ENCODE measurements at places on chromosomes 7 and 10.

DNA sequence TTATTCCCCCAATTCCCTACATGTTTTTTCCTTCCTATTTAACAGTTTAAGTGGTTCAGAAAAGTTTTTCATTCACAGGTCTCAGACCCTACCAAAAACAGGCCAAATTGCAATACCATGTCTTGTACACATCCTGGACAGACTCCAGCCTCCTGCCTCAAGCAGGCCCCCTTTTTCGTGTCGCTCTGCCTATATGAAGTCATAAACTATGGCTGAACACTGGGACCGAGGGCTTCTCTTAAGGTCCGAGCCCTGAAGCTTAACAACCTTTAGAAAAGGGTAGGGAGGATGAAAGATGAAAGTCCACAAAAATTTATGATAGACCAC, 1.4 kb downstream of the FBXW4 start:
- DNase-seq: no peak

DNA sequence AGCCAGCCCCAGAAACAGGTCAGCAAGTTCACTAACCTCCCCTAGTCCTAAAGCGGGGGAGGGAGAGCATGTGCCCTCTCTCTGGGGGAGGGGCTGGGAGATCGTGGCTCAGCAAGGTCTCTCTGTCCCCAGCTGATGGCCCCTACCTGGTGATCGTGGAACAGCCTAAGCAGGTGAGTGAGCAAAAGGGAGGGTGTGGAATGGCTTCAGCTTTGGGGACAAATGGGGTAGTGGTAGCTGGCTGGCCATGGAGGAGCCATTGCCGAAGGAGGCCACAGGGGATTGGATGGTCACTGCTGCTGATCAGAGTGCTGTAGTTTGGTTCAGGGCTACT, 779 bp downstream of the NFKB2 start:
- no peak for DNase-seq

- no peak for DNase-seq
These were observed 458.8 kb downstream of the RPS24 start for GRCh38 chr10:78492424-78492823.

GRCh38 chr10:13068484-13068883, 31.5 kb upstream of the OPTN start:
- no peak for DNase-seq

GRCh38 chr7:46424934-46425333, 503.9 kb upstream of the IGFBP3 start:
- no peak for DNase-seq

GRCh38 chr7:134420424-134421125, 38.3 kb downstream of the AKR1B1 start:
- no peak for DNase-seq

DNA sequence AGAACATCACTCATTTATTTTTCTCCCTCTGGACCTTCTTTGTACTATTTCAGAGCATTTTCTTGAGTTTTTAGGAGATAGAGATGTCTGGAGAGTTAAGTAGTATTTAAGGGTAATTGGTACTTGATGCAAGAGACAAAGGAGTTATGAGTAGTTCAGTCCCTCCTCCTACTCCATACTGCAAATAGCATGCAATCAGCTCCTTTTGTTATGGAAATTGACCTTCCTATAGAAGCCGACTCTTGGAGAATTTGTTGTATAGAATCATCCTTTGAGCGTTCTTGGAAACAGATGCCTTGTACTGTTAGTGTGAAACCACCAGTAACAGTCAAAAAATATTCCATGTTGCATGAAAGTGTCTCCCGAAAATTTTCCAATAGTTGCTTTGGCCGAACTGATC, 428.2 kb upstream of the GALNT17 start:
- no peak for DNase-seq

- DNase-seq: no peak
These were observed 72.3 kb downstream of the PRPF18 start for GRCh38 chr10:13658871-13659685.

- no peak for DNase-seq
These were observed 533.0 kb upstream of the GALNT17 start for GRCh38 chr7:70598976-70599375.

- no peak for DNase-seq
These were observed 14.7 kb downstream of the ESYT2 start for GRCh38 chr7:158814637-158815036.

GRCh38 chr10:29007370-29007747, 281.5 kb upstream of the LYZL1 start:
- DNase-seq: no peak

- no peak for DNase-seq
These were observed 70.9 kb upstream of the CCNY start for GRCh38 chr10:35265435-35265834.

DNA sequence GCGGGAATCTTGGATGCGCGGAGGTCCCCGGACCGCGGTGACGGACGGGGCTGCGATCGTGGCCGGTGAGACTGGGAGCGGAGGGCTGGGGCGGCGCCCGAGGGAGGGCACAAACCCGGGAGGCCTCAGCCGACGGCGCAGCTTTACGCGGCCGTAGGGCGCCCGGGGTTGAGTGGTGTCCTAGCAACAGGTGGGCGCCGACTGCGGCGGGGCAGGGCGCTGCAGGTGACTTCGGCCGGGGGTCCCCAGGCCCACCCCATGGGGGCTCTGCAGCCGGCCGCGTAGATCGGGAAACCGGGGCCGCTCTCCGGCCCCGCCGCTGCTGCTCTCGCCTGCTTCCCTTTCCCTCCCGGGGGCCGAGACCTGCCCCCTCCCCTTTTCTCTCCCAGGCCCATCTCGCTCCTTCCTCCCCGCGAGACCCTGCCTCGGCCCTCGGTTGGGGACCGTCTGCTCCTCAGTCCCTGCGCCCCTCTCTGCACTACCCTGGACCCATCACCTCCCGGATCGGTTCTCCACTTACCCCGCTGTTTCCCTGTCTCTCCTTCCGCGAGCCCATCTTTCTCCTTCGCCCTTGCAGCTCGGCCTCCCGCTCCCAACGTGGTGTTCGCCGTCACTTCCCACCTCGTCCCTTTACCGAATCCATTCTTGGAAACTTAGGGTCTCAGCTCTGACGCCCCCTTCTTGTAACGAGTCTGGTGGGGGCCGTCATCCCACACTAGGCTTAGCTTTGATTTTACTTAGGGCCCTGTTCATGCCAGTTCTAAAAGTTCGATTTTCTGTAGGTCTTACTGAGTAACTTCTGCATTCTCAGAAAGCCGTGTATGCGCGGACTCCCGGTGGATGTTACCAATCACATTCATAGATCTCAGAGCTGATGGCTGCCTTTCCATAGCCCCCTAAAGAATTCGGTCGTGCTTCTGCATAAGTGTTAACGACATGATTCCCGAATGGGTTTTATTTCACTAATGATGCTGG, 18.5 kb upstream of the ACBD5 start:
- DNase-seq: no peak

DNA sequence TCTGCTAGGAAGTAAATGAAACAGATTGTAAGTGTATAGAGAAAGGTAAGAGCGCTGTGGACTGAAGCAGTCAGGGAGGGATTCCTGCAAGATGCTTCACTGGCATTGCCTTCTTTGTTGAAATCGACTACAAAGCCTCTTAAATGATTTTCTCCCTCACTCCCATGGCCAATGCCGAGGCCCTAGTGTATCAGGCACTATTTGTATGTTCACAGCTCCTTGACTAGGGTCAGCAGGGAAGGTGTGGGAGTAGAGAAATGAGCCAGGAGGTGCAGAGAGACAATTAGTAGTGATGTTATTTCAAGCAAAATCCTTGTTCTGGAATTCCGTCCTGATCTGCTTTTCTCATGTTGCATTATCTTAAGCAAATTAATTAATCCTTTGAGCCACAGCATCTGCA, 22.9 kb upstream of the DUSP5 start:
- DNase-seq: no peak

GRCh38 chr7:106598663-106599342, 62.2 kb downstream of the CCDC71L start:
- peak; percentile 10 for DNase-seq

DNA sequence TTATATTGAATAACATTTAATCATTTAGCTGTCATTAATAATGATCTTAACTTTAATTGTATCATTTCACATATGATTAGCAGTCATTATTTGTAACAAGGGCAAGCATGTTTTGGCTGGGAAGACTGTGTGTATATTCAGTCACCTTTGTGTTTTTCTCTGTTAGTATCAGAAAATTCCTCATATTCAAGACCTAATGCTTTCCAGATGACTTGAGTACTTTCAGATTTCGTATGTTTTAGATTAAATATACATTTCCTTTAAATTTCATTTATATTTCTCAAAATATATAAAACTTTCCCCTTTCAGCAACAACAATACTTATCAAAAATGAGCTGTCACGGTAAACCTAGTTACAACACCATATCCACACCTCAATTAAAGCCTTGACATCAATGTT, 6.3 kb upstream of the CACNA2D1 start:
- DNase-seq: no peak

- DNase-seq: no peak
These were observed 20.0 kb downstream of the NEURL1 start for GRCh38 chr10:103513380-103514060.

DNA sequence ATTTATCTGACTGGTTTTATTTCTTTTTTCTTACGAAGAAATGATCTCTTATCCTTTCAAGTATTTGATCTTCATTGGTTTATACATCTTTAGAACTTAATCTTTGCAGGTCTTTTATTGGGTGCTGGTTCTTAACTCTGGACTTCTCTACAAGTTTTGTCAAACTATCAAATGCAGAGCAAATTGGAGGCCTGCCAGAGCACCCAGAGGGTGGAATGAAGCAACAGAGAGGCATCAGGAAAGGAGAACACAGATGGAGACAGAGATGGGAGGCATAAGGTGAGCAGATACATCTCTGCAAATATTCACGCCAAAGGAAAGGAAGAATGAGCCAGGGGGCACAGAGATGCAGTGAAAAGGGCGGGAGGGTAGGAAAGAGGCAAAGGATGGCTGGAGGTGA, 130.3 kb downstream of the PKD1L1 start:
- no peak for DNase-seq

DNA sequence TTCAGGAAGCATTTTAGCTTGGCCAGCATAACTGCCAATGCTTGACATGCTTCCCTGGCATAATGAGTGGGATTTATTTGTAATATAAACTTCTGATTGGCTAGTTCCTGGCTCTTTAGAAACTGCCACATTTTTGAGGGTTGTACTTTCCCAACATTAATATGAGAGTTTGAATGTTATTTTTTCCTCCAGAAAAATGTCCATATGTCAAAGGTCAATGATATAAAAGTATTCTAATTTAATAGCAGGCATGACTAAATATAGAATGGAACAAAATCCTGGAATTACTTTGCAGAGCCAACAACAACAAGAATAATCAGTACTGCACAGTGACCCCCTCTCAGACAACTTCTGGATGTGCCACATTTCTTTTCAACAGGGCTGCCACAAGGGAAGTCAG, 352.6 kb downstream of the PRPF18 start:
- no peak for DNase-seq

DNA sequence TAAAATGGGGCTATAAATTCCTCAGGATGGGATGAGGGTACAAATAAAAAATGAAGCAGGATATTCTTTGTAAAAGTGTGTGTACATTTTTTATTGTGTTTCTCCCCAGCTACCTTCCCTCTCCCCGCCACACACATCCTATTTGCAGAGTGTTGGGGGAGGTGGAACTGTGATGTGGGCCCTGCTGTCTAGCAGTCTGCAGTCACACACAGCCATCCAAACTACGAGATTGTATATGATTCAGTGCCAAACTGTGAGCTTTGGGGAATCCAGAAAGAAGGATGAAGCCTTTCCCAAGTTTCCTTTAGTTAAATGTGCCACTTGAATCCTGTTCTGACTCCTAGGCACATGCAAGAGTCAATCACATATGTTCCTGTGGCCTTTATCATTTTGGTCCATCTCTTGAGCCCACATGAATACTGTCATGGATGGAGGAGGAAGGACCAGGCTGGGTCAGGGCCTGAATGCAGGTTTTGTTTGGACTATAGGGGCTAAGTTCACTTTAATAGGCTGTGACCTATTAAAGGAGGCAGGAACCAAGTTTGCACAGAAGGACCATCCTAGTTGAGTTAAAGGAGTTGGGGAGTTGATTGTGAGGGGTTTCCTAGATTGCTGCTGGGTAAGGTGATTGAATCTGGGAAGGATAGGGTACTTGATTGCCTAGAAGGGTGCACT, 1.1 kb upstream of the SEMA4G start:
- no peak for DNase-seq

GRCh38 chr7:18407385-18407784, 88.2 kb upstream of the HDAC9 start:
- no peak for DNase-seq

DNA sequence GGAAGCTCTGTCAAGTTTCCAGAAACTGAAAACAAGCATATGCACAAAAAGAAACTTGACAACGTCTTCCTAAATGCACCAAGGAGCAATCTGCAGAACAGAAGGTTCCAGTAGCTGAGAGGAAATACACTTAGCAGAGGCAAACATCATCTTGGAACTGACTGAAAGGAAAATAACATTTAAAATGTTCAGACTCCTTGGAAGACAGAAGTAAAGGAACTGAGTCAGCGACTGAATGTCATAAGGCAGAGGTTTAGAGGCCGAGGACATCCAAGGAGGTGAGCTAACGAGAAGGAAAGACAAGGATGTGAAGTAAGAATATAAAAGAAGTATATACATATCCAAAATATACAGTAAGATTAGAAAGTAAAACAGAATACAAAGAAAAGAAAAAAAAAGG, 24.1 kb downstream of the SEMA3D start:
- DNase-seq: no peak

DNA sequence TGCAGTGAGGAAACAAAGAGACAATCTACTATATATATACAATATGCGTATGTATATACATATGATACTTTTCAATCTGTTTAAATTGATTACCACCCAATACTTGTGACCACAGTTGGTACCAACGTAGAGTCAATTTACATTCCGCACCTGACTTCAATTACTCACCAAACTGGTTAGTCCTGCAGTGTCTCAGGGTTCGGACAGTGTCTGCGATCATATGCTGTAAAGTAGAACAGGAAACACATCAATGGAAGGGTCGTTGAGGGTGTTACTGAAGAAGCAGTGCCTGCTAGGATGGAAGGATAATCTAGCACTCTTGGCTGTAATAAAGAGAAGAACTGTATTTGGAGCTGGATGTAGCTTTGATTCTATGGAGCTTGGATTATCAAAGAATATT, 179.7 kb upstream of the CDCA7L start:
- no peak for DNase-seq

DNA sequence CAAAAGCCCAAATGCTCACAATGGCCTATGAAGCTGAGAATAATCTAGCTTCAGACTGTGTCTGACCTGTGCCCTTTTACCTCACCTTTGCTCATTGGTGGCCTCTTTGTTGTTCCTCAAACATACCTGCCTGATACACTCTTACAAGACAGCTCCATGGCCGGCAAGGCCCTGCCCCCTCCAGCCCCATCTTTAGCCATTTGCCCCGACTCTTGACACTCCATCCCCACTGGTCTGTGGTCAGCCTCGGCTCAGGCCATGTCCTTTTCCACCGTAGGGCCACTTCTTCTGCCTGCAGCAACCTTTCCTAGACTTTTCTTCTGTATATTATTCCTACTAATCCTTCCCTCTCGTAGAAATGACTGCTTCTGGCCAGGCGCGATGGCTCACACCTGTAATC, 265.2 kb downstream of the RPS24 start:
- DNase-seq: no peak

DNA sequence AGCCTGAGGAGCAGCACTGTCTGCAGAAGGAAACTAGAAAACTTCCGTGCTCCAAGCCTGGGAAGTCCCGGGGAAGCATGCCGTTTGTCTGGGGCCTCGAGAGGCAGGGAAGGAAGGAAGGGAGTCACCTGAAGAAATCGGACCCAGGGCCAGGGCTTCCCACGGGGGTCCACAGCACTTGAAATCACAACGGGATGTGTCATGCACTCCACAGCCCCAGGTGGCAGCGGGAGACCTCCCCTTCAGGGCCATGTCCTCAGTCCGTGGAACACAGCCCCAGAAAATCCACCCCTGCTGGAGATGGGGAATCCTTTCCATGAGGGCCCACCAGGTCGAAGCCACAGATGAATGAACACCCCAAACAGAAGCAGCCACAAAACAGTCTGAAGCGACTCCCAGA, 239.5 kb downstream of the MGMT start:
- no peak for DNase-seq
